ENCODE measurements at places on chromosomes 4 and X.

DNA sequence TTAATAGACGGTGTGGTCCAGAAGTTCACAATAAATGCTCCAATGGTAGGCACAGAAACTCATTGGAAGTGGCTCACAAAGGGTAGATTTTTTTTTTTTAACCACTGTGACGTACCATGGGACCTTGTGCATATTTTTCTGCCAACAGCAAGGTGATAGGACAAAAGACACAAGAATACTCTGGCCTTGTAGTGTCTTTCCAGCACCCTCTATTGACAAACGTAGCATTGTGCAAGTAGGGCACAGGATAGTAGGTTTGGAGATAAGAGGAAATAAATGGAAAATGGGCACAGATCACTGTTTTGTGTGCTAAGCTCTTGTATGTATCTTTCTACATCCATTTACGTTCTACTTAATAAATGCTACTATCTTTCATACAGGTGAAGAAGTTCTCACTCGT, 2054.9 kb downstream of the PCDH7 start:
- DNase-seq = no peak

- DNase-seq = no peak
Observed at GRCh38 chr4:96455045-96455720, 615.3 kb downstream of the PDHA2 start.

DNA sequence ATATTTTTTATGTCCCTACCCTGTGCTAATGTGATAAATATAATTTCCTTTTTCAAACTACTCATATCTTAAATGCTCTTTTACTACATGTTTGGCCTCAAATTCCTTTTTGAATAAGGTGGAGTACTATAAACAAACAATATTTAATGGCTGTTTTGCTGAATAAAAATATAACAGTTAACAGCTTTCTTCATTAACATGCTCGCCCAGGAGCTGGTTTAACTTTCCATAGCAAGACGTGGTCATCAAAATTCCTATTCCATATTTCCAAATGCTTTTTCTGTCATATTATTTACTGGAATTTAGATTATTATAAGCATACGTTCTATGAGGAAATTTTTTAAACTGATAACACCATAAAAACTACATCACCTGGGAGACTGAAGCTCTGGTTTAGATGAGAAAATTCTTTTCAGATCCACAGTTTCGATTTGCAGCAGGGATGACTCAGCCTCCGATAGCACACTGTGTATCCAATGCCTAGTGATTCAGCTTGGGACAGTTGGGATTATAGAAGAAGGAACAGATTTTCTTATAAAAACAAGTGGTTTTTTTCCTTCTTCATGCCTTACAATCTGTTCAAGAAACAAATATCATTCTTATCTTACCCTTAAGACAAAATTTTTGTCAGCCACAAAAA, 129.1 kb downstream of the FBXO8 start:
- peak; percentile 43 for DNase-seq

GRCh38 chr4:139282721-139283075, 2.7 kb upstream of the MGARP start:
- no peak for DNase-seq

- DNase-seq = no peak
Observed at GRCh38 chr4:3108211-3108610, 33.7 kb downstream of the HTT start.

DNA sequence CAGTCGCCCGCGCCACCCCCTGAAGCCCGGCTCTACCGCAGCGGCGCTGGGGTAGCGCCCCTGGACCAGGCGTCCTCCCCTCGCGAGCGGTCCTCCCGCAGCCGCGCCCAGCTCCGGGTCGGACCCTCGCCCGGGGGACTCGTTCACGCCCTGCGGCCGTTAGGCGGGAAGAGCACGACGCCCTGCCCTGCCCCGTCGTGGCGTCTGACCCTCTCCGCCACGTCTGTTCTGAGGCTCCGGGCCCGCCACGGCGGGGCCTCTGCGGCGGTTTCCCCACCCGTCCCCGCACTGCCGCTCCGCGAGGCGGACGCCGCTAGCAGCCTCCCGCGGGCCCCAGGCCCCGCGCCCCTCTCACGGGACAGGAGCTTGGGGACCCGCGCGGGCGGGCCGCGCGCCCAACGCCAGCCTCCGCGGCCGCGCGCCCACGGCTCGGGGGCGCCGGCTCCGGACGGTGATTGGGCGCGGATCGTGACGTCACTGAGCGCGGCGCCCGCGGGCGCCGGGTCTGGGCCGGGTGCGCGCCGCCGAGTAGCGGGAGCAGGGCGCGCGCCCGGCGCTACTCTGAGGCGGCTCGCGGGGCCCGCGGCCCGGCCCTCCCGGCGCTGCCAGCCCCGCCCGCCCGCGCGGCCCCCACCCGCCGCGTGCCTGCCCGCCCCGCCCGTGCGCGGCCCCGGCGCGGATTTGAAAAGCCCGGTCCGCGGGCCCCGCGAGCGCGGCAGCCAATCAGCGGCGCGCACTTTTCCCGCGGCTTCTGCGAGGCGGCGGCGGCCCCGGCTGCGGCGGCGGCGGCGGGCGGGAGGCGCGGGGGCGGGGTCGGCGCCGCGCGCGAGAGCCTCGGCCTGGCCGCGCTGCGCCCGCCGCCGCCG, at the start of gene NSD2:
NSD2 (plus strand) TSS at position 816 of the 866 bp plus-strand sequence. CDS start 29,262 bp downstream, outside the sequence.
- DNase-seq = peak; percentile 83
